ENCODE measurements at places on chromosomes 3 and 15. TPM values are rescaled to one million over a fixed set of nuclear protein-coding genes. Genes with fewer than 3 reads are reported as not detected.

- no peak for DNase-seq
These were observed 369.9 kb upstream of the C2CD4B start for GRCh38 chr15:62534996-62535395.

DNA sequence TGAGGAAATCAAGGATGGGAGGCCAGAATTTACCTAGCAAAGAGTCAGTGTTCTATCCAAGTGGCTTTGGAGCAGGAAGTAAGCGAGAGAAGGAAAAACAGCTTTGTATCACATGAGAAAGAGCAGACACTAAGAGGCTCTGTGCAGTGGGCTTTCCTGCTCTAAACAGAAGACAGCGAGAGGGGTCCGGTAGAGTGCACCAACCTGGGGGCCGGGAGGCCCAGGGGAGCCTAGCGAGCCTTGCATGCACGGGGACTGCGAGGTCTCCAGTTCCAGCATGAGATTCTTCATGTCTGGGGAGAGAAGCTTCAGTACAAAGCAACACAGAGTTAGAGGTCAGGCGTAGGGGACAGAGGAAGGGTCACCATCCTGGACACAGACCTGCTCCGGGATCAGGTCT is 33.5 kb downstream of the COLQ start:
- no peak for DNase-seq

DNA sequence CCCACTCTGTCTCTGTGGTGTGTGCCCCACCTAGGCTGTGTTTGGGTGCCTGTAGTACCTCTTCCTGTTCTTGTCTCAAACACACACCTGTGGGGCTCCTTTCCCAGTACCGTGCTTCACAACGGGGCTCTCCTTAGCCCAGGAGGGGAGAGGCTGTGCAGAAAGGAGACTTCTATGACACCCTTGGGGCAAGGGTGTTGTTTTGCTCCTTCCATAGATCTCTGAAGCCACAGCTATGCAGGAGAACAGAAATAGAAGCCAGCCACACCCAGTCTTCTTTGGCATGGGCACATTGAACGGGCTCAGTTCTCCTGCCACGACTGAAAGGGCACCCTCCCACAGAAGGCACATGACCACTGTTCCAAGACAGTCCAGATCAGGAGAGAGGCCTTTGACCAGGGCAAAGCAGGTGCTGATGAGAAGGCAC is 74.3 kb downstream of the LIPC start:
- DNase-seq, result no peak

DNA sequence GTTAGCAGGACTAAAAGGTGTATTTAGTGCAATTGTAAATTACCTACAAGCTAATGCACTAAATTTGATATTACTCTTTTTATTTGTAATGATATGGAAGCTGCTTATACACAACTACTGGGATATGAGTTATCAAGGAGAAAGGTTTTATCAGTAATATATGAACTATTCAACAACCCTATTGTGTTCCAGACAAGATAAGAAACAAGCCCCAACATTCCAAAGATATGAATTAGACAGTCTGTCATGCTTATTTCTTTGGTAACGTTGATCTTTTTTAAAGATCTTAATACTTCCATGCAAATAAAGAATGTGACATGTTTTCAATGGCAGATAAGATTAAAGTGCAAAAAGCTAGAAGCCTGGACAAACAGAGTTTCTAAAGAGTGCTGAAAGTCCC is 314.0 kb upstream of the THBS1 start:
- DNase-seq, result no peak

GRCh38 chr3:116129187-116129946 is 315.9 kb downstream of the LSAMP start:
- DNase-seq, result no peak

DNA sequence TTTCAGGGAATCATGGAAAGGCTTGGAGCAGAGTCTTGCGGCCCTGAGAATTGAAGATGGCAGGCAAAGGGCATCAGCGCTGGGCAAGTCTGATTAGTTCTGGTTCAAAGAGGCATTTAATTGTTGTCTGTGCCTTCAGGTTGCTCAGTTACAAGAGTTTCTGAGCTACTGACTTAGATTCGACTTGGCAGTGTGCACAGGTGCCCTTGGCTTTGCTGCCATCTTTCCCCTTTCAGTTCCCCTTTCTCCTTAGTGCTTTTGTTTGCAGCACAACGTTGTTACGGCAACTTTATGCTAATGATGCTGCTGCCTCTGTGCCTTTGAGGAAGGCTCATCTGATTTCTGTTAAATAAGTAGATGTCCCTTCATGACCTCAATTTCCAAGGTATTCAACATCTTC is 12.5 kb downstream of the P2RY14 start:
- DNase-seq, result no peak

- no peak for DNase-seq
These were observed 61.8 kb downstream of the FOXB1 start for GRCh38 chr15:60065951-60066350.

DNA sequence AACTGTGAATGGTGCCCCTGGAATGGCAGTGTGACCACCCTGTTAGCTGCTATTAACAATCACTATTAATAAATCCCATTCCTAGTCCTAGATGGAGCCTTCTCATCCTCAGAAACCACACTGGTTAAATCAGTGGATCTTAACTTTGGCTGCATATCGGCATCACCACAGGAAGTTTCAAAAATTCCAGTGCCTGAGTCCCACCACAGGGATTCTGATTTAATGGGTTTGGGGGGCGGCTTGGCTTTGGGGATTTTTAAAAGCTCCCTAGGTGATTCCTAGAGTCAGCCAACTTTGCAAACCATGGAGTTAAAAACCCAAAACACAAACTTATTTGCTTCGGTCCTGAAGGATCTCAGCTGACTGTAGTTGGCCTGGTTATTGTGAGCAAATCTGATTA is 3.1 kb downstream of the FAM107A start:
- DNase-seq, result no peak

DNA sequence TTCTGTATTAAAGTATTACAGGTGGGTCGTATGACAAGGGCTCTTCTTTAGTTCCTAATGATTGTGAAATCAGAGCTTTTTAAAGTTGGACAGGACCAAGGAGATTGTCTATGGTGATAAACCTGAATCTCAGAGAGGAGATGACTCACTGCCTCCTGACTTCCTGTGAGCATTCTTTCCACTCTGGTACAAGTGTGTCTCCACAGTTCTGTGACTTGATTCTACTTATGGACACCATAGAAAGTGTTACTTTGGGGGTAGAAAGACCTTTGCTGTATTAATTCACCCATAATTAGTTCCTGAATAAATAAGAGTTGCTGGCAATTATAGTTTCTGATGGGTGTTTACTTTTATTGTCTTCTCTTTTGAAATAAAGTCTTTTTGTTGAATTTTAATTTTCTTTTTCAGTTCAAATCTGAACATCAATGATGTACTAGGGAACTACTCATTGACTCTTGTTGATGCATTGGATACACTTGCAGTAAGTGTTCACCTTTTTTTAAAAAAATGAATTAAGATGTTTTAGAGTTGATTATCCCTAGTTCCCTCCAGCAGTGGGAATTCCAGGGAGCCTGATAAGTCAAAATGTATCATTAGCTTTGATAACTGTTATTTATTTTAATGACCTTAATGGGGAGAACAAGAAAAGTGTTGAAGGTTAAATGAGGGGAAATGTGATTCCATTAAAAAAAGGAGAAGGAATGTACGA is 7.4 kb downstream of the EDEM1 start:
- no peak for DNase-seq

- no peak for DNase-seq
These were observed 571.4 kb upstream of the NAALADL2 start for GRCh38 chr3:174287705-174288104.

- DNase-seq, result no peak
These were observed 182.3 kb upstream of the NDN start for GRCh38 chr15:23869396-23869795.

- no peak for DNase-seq
These were observed 52.7 kb downstream of the RPN1 start for GRCh38 chr3:128597900-128598299.

The KLHL6 gene
- 0.76 TPM for polyA plus RNA-seq

The GOLGA8A gene
- polyA plus RNA-seq, result 13.3 TPM

The RHOV gene
- polyA plus RNA-seq, result 4.0 TPM

The ANKRD34C gene
- not detected for polyA plus RNA-seq

The AQR gene
- 9.9 TPM for polyA plus RNA-seq

The SEMA5B gene
- 2.2 TPM for polyA plus RNA-seq

The LIPC gene
- 0.41 TPM for polyA plus RNA-seq
